Left renal pelvis (tissue), 4 donors: ENCODE measurements at places on chromosomes 2 and 18. TPM values are rescaled to one million over a fixed set of nuclear protein-coding genes. Genes with fewer than 3 reads are reported as not detected.

Gene TMEFF2
- polyA plus RNA-seq = 14.1 TPM

Gene CRYGC
- polyA plus RNA-seq = not detected

Gene ARHGAP25
- 7.7 TPM for polyA plus RNA-seq

Gene ACMSD
- polyA plus RNA-seq = 40.9 TPM

Gene CPLX4
- 0.08 TPM for polyA plus RNA-seq

Gene ANKAR
- polyA plus RNA-seq = 11.4 TPM

Gene ERLEC1
- polyA plus RNA-seq = 74.6 TPM

Gene VWC2L
- 0.06 TPM for polyA plus RNA-seq

Gene CAVIN2
- polyA plus RNA-seq = 38.9 TPM

Gene NHEJ1
- polyA plus RNA-seq = 14.8 TPM

Gene IL1F10
- polyA plus RNA-seq = not detected

Gene C2orf15
- polyA plus RNA-seq = 11.3 TPM

Gene ADD2
- 3.7 TPM for polyA plus RNA-seq

Gene POMC
- polyA plus RNA-seq = 7.8 TPM

Gene BOLL
- 0.20 TPM for polyA plus RNA-seq

Gene SDC1
- polyA plus RNA-seq = 23.4 TPM

Gene MAP4K3
- polyA plus RNA-seq = 79.8 TPM

Gene HEATR5B
- 19.6 TPM for polyA plus RNA-seq

Gene CDKL4
- polyA plus RNA-seq = 0.57 TPM

Gene DPP10
- polyA plus RNA-seq = 17.4 TPM

Gene TXNDC2
- polyA plus RNA-seq = not detected

Gene ATG16L1
- 25.5 TPM for polyA plus RNA-seq

Gene SLC11A1
- 1.4 TPM for polyA plus RNA-seq

Gene TBR1
- polyA plus RNA-seq = 0.03 TPM

Gene GKN1
- polyA plus RNA-seq = not detected

Gene CNTNAP5
- polyA plus RNA-seq = 0.06 TPM

Gene XIRP2
- polyA plus RNA-seq = 0.15 TPM

Gene RFX8
- 0.67 TPM for polyA plus RNA-seq

Gene TMX3
- polyA plus RNA-seq = 51.2 TPM

Gene CHRND
- polyA plus RNA-seq = 0.85 TPM

Gene CYP27A1
- 52.6 TPM for polyA plus RNA-seq

Gene CAPN14
- polyA plus RNA-seq = 0.04 TPM

Gene STK17B
- 12.2 TPM for polyA plus RNA-seq

Gene PROKR1
- 0.62 TPM for polyA plus RNA-seq

Gene TMEM169
- polyA plus RNA-seq = 3.4 TPM

Gene SULT1C2
- 3.2 TPM for polyA plus RNA-seq

Gene SGO2
- 14.4 TPM for polyA plus RNA-seq

Gene PRSS56
- not detected for polyA plus RNA-seq

Gene PLCL1
- 17.5 TPM for polyA plus RNA-seq

Gene GCG
- polyA plus RNA-seq = not detected

Gene OR6B3
- polyA plus RNA-seq = not detected

Gene CLK1
- 228 TPM for polyA plus RNA-seq

Gene UGT1A3
- polyA plus RNA-seq = not detected

Gene FZD7
- polyA plus RNA-seq = 84.9 TPM

Gene LINC00305
- polyA plus RNA-seq = 3.1 TPM

Gene MAP3K19
- polyA plus RNA-seq = not detected

Gene NTSR2
- not detected for polyA plus RNA-seq

Gene FOXD4L1
- 0.08 TPM for polyA plus RNA-seq

Gene OTOF
- polyA plus RNA-seq = 0.30 TPM

Gene CBLN2
- 45.5 TPM for polyA plus RNA-seq

Gene FAM161A
- 34.0 TPM for polyA plus RNA-seq

Gene WDR33
- polyA plus RNA-seq = 55.7 TPM

Gene ERBB4
- polyA plus RNA-seq = 49.1 TPM

Gene FEV
- 0.46 TPM for polyA plus RNA-seq
